ENCODE measurements at places on chromosomes 7 and 10.

- DNase-seq = no peak
Measured at GRCh38 chr10:127408112-127408710, 140.9 kb upstream of the NPS start.

- no peak for DNase-seq
Measured at GRCh38 chr7:46606761-46607160, 685.7 kb upstream of the IGFBP3 start.

DNA sequence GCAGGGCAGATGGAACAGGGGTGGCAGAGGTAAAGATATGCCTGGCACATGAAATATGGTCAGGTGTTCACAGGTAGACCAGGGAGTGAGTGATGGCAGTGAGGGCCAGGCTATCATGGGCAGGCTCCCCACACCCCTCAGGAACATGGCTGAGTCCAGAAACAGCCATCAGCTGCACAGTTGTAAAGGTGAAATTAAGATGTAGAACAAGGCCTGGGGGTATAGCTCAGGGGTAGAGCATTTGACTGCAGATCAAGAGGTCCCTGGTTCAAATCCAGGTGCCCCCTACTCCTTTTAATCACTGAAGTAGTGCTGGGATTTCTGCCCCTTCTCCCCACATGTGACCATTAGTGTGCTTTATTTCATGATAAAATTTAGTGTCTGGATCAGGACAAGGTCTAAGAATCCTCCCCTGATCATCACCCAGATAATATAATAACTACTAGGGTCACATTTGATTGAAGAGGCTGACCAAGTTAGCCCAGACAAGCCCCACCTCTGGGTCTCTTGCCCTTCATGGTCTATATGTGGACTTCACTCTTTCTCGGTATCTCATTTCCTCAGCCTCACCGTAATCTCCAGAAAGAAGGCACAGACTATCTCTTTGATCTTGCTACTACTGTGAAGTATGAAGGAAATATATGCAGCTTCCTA lies 69.0 kb downstream of the ZNF783 start:
- no peak for DNase-seq

GRCh38 chr7:77245015-77245755 lies 45.6 kb upstream of the FGL2 start:
- DNase-seq = no peak

DNA sequence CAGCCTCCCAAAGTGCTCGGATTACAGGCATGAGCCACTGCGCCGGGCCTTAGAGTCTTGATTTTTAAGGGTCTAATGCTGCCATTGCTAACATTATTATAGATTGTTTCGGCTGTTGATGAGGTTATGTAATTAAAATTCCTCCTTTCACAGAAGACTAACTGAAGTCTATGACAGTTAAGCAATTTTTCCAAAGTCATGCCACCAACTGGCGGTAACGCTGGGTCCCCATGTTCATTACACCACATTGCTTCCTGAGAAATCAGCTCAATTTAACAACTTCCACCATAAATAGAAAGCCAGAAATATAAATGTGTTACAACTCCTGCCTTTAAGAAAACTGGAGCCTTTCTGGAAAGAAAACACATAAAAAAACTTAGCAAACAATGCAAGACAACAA lies 3.5 kb downstream of the ERLIN1 start:
- DNase-seq = no peak

DNA sequence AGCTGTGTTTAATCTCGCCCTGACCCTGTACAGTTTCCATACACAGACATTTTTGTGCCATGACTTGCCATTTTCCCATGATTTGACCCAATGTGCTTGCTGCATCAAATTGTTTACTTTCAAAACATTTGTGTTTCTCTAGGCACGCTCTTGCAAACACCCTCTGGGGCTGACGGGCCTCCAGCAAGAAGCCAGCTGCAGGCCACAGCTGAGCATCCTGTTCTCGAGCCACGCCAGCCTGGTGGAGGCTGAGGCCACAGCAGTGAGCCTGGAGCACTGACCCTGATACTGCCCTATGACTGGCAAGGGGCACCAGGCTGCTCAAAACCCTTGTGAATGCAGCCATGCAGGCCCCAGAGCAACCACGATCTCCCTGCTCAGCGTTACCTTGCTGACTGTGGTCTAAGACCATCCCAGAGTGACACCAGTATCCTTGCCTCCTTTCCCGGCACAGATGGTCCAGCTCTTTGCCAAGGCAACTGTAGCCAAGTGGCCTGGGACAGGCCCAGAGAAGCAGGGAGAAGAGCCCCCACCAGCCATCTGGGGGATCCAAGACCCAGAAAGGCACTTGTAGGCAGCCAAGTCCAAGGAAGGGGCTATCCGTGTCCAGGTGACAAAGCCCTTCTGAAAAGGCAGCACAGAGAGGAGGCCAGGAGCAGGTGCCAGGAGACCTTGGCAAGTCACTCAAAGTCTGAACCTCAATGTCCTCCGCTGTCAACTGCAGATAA lies 78.5 kb downstream of the OAT start:
- DNase-seq = peak; percentile 71

DNA sequence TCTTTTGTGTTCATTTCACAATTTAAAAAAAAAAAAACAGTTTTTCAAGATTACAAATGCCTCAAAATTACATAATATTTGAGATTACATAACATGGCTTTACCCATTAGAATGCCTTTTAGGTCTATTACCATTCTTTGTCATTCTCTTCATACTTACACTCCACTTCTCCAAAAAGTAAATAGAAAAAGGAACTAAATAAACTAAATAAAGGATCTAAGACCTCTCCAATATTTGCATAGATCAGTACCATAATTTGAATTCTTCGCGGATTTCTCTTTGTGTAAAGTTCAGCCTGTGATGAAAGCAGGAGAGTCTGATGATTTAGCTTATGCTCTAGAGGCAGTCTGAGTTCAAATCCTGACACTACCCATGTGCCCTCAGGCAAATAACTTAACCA lies 56.4 kb upstream of the C1GALT1 start:
- DNase-seq = no peak

DNA sequence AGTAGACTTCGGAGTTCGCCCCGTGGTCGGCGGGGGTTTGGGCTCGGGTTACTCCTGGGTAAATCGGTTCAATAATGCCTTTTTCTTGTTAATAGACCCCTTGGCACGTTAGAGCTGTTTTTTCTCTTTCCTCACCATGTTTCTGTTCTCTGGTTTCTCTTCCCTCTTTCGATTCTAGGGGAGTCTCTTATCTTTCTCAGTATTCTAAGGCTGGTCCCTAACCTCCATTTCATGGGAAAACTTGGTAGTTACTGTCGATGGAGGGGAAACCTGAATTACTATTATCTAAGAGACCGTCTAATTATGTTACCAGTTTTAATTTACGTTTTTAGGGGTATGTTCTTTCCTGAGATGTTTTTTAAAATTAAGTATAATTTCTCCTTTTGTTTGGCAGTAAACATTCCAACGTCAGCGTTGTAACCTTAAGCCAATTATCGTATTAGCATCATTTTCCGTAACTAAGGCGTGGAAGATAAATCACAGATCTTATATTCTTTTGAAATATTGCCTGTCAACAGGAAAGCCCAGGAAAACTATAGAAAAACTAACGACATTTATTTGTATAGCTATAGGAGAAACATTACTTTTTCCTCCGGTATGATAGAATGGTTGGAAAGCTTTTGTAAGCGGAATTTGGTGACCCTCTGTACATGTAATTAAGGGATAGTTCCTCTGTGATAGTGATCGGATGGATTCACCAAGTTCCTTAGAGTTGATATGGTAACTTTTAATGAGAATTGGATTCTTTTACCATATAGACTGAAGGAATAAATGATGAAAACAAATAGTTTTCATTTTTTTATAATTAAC lies 847 bp downstream of the BTAF1 start:
- DNase-seq = peak; percentile 30

DNA sequence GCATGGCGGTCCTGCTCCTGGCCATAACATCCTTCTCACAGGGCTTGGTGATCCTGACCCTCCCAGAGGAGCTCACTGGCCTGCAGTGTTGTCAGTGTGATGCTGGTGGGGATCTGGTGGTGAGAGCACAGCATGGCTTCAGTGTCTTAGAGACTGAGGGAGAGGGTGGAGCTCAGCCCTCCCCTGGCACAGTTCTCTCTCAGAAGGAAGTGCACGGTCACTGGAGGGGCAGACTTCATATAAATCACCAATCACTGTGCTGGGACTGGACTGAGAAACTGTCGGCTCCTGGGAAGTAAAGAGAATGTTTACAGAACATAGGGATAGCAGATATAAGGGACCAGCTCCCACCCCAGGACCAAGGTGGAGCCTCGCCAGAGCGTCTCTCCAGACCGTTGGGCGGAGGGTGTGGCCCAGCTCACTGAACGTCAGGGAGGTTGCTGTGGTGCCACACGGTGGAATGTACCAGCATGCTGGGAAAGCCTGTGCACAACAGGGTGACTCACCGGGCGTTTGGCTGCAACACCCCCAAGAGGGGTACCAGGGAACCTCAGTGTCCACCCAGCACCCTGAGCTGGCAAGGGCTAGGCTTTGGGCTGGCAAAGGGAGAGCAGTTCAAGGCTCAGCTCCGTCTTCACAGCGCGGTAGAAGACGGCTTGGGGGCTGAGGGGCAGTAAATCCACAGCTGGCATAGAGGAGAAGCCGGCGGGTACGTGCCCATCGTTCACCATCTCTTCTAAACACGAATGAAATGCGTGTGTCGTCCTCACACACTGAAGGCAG lies 8.8 kb upstream of the GET4 start:
- DNase-seq = peak; percentile 56

GRCh38 chr10:71911296-71911953 lies 52.8 kb upstream of the CHST3 start:
- DNase-seq = no peak

DNA sequence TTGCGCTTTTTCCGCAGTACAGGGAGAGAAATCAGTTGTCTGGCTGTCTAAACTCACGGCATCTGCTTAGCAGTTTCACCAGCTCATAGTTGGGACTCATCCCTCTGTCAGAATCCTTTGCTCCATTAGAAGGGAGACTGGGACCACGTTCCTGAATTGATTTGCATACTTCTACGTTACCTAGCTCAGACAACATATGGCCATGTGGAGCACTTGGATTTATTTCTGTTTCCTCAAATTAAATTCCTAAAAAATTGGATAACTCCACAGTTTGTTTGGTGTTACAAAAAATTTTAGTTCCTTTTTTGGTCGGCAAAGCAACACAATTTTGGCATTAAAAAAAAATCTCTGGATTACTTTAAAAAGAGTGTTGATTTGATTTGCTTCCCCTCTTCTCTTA lies 614.0 kb downstream of the AUTS2 start:
- DNase-seq = no peak

DNA sequence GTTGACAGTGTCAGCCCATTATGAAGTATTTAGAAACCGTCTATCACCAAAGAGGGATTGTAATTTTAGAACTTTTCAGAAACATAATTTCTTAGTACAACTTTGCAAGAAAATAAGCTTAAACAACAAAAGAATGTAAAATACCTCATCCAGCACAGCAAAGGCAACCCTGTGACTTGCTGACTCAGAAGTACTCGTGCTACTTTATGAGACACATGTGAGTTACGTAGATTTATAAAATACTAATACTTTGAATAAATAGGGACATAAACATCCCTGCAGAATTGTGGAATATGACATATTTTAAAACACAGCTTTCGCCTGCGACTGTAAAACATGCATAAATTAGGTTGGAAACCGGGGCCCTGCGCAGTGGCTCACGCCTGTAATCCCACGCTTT lies 739.7 kb upstream of the ANKRD30A start:
- DNase-seq = no peak

DNA sequence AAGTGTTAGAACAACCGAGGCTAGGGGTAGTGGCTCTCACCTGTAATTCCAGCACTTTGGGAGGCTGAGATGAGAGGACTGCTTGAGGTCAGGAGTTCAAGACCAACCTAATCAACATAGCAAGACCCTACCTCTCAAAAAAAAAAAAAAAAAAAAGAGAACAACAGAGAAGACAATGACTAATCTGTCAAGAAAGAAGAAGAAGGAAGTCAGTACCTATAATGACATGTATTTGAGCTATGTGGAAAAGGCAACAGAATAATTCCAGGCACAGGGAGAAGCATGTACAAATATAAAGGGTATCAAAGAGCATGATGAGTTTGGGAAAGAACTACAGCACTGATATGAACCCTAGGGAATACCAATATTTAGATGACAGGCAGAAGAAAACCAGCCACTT lies 27.5 kb downstream of the COPG2 start:
- DNase-seq = no peak

DNA sequence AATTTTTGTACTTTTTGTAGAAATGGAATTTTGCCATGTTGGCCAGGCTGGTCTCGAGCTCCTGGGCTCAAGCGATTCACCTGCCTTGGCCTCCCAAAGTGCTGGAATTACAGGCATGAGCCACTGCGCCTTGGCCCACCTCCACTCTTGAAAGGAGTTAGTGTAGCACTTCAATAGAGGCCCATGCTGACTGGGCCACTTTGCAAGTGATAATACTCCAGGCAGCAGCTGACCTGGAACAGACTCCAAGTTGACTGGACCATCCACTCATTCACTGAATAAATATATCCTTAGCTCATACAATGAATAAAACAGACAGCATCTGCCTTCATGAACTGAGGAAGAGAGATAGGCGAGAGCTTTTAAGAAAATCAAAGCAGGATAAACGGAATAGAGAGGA lies 14.7 kb downstream of the CPVL start:
- DNase-seq = no peak

DNA sequence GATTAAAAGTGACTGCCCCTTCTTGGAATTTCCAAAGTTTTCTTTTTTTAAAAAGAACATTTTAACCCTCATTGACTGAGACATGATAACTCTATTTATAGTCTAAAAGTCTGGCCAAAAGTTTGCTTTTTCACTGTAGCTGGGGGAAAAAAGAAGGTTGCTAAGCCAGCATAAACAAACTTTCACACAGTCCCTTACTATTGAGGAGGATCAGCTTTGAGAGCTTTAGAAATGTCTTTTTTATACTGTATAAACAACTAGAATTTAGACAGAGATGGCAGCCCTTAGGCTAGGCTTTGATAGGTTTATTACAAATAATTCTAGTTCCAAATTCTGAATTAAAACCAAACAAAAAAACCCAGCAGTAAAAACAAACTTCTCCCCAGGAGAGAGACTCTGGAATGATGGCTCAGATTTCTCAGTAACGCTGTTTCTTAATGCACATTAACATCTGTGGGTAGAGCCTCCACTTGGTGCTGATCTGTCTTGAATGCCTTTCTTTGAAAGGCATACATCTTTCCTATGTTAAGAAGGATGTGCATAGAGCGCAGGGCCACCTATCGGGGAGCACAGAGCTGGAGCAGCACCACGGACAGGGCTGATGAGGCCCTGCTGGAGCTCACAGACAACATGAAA lies 100.9 kb upstream of the PDLIM1 start:
- peak; percentile 71 for DNase-seq

GRCh38 chr10:6650586-6650985 lies 70.5 kb upstream of the PRKCQ start:
- no peak for DNase-seq

DNA sequence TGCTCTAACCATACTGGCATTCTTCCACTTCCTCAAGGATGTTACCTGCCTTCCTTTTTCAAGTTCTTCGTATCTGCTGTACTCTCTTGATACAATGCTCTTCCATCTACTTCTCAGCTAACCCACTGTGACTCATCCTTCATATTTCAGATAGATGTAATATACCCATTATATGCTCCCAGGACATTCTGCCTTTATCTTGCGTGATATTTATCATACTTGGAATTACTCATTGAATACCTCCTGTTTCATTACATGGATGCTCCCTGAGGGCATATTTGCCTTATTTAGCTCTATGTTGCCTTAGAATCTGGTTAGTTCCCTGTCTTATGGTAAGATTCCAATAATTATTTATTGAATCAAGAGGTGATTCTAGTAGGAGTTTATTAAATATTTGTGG lies 706.4 kb downstream of the SORCS3 start:
- DNase-seq = no peak
